ENCODE measurements at places on chromosomes 16 and 17.

- DNase-seq = no peak
Observed at GRCh38 chr16:67517661-67518423, 10.8 kb upstream of the RIPOR1 start.

DNA sequence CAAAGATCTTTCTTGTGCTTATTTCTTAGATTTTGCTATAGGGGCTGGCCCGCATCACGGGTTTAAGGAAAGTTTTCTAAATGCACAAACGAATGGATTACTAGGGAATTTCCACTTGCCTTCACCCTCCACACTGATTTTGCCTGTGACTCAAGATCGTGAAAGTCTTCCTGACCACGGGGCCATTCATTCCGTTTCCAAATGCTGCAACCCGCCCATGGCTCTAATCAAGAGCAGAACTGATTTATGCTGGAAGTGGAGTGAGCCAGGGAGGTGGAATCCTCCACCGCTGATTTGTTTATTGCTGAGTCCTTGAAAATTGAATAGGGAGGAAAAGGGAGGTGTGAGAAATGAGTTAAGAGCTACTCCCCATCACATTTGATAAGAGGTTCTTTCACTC is 52.4 kb downstream of the CA10 start:
- DNase-seq = no peak

GRCh38 chr17:71656964-71657858 is 463.6 kb upstream of the SOX9 start:
- no peak for DNase-seq

DNA sequence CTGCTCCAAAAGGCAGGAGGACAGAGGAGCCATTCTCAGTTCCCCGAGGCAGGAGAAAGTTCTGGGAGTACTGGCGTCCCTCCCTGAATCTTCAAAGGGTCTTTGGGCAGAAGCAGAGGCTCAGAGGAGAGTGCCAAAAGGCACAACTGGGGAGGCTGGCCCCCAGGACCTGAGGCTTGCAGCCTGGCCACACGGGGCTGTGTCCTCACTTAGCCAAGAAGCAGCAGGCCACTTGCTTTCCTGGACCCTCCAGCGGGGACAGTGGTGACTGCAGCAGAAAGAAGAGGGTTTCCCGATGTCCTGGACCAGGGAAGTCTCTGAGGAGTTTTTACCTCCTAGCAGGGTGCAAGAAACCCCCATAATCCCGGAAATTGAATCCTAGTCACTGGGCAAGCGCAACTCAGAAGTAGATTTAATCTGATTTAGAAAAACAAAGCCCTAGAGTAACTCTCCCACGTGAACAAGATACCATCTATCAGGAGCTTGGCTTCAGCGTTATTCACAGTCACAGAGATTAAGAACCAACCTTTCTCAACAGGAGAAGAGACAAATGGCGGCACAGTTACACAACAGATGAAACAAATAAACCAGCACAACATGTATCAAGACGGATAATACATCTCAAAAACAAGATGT is 25.5 kb upstream of the BCO1 start:
- no peak for DNase-seq

GRCh38 chr17:66570447-66571195 is 264.3 kb upstream of the CACNG5 start:
- no peak for DNase-seq

DNA sequence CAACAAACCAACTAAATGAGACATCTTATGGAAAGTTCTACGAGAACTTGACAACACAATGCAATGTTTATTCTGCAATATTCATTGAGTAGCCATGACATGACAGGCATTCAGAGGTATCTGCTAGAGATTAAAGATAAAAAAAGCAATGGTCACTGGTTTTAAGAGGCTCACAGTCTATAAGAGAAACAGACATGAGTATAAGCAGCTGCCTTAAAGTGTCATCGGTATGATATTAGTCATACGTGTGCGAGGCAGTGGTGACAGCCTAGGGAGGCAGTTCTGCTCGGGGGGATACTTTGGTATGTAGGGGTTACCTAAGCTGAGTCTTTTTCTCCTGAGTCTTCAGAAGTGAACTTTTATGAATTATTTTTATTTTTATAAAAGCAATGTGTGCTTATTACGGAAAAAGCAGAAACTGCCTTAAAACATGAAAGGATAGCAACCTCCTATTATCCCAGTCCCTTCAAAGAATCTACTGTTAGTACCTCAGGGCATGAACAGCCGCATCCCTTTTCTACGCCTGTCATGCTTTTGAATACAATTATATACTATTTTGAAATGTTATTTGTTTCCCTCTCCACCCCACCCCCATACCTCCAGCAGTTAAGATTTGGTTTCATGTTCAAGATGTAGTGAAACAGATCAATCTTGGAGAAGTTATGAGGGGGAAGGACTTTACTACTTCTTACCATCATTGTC is 7.7 kb downstream of the ST6GALNAC1 start:
- DNase-seq = no peak
